ENCODE measurements at places on chromosomes 1 and 21. TPM values are rescaled to one million over a fixed set of nuclear protein-coding genes. Genes with fewer than 3 reads are reported as not detected.

- DNase-seq = no peak
- H3K4me1 ChIP-seq = peaks cover 7% of the 10 kb centered on the region
- H3K36me3 ChIP-seq = no peaks in the 10 kb centered on the region
- H3K27me3 ChIP-seq = no peaks in the 10 kb centered on the region
- no peak overlapping the region for H3K4me3 ChIP-seq
- no peak overlapping the region for H3K27ac ChIP-seq
Observed at GRCh38 chr1:151907363-151908139, 1.8 kb downstream of the THEM4 start.

DNA sequence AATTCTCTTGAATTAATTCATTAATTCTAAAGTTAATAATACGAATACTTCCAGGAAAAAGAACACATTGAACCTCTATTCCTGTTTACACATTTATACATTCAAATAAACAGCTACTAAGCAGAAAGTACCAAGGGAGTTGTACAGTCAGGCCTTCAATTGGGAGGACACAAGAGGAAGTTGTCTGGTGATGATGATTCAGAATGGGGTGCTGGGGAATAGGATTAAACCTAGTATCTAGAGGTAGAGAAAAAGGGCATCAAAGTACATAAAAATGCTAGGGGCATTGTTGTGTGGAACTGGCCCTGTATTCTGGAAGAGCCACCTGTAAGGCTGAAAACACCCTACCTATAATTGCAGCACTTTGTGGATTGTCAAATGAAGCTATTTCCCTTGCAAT lies 71.7 kb upstream of the MROH9 start:
- no peak overlapping the region for H3K4me3 ChIP-seq
- no peaks in the 10 kb centered on the region for H3K4me1 ChIP-seq
- no peaks in the 10 kb centered on the region for H3K27me3 ChIP-seq
- DNase-seq = no peak
- no peak overlapping the region for H3K27ac ChIP-seq

DNA sequence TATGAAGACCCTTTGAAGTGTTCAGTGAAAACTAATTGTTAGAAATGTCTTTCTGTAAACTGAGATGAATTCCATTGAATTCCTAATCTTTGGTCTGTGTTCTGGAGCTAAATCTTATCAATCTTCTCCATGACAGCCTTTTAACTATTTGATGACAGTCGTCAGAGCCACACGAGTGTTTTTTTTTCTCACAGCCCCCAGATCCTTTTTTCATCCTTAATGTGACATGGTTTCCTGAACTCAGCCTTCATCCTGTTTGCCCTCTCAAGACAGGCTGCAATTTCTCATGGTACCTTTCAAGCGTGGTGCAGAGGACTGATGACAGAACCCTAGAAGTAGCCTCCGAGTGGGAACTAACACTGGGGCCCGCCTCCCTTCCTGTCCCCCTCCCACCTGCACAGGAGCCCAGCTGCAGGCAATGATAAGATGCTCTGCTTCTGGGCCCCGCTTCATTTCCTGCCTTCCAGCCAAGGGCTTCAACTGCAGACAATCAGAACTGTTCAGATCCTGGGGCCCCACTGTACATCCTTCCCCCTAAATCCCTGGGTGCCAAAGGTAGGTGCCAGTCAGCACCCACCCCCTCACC lies 114.6 kb upstream of the VAV3 start:
- H3K27me3 ChIP-seq = no peaks in the 10 kb centered on the region
- H3K4me3 ChIP-seq = no peak overlapping the region
- DNase-seq = no peak

Gene OR2W3
- not detected for total RNA-seq

Gene B3GALT5
- 0.02 TPM for total RNA-seq

Gene CD48
- not detected for total RNA-seq

Gene SPAG17
- not detected for total RNA-seq

Gene HSF2BP
- 2.2 TPM for total RNA-seq

Measured in HepG2 (cell line).